Stimulated activated CD8-positive, alpha-beta memory T cell treated with anti-CD3 and anti-CD28 coated beads, Interleukin-4, amount 100 ng/mL, for 1 hour (primary cell): ENCODE measurements at places on chromosomes 12 and 14.

GRCh38 chr14:69324341-69324931 lies 64.5 kb downstream of the GALNT16 start:
- DNase-seq: no peak

- DNase-seq: no peak
These were observed 53.9 kb upstream of the NUDT4 start for GRCh38 chr12:93323625-93324329.

GRCh38 chr14:90056826-90057225 lies 5.0 kb upstream of the KCNK13 start:
- DNase-seq: no peak

DNA sequence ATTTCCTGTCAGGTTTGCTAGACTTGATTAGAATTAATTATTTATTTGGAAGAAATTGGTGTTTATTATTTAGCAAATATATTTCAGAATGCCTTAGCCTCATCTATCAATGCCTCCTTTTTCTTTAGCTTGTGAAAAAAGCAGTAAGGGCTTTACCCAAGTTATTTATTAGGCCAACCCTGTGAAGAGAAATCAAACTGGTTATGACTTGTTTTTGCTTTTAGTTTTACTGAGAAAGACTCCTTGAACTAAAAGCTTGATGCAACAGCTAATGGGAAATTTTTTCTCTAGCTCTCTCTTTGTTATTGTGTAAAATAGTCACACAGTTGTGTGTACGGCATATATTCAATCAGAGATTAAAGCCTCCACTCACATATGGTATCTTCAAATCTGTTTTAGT lies 306.8 kb downstream of the DIO2 start:
- no peak for DNase-seq

DNA sequence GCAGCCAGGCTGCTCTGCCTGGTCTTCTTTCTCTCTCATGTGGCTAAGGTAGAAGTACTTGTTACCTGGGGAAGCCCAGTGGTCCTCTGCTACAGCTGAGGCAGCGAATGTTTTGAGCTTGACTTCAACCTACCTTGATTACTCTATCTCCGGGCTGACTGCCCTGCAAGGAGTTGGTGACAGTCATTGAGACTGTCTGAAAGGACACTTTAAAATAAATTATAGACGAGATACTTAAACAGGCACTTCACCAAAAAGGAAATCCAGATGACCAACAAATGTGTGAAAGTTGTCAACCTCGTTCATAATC lies 474 bp upstream of the CIT start:
- no peak for DNase-seq

- DNase-seq: no peak
These were observed 17.0 kb downstream of the DLST start for GRCh38 chr14:74898694-74899093.

- DNase-seq: no peak
These were observed 70.4 kb downstream of the CMAS start for GRCh38 chr12:22116376-22116775.

DNA sequence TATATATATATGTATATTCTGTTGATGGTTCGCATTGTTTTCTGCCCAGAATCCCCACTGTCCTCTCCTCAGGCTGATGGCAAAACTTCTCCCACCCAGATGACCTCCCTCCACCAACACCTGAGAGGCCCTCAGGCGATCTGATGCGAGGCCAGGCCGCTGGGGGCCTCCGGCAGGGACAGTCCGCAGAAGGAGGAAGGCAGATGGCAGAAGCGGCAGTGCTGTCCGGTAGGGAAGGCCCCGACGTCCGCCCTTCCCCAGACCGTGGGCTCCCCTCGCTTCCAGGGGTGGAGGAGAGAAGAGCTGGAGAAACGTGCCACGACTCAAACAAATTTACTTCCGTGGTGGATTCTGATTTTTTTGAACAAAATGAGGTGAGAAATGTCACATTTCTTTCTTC lies 178.3 kb upstream of the RGS6 start:
- no peak for DNase-seq

GRCh38 chr12:2160043-2160442 lies 107.3 kb downstream of the CACNA1C start:
- DNase-seq: no peak

- no peak for DNase-seq
These were observed 1.1 kb downstream of the CPNE6 start for GRCh38 chr14:24072436-24072835.

GRCh38 chr14:23018107-23018506 lies 8.2 kb upstream of the C14orf93 start:
- DNase-seq: no peak

- DNase-seq: no peak
These were observed 4.5 kb upstream of the CDK17 start for GRCh38 chr12:96404696-96405095.

- no peak for DNase-seq
These were observed 209.1 kb downstream of the PAX9 start for GRCh38 chr14:36870776-36871175.

- DNase-seq: no peak
These were observed 25.7 kb downstream of the DHX37 start for GRCh38 chr12:124963211-124963610.

DNA sequence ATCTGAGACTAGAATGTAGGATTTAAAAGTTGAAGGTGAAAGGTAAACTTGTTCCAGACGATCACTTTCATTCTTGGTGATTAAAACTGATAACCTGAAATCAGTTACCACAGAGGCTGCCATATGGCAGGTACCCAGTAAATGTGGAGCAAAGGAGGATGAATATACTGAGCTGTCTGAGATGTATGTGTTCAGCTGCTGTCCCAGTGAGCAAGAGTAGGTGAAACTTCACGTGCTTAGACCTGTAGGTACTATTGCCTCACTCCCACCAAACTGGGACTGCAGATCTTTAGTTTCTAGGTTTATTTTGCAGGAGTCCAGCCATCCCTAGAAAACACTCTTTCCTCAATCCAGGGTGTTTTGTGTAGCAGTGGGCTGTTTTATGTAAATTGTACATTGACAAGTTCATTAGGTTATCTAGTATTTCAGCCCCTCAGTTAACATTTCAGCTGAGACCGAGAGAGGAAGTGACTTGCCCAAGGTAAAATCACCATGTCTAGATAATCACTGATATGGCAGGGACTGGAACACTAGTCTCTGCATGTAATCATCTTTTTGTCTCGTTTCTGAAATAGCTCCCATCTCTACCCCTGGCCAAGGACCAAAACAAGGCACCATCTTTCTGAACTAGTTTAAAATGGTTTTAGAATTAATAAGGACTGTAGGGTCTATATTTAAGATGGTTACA lies 62.7 kb downstream of the ATG14 start:
- no peak for DNase-seq

GRCh38 chr12:81070846-81071245 lies 7.0 kb upstream of the ACSS3 start:
- no peak for DNase-seq
